ENCODE measurements at places on chromosomes 2 and 18. TPM values are rescaled to one million over a fixed set of nuclear protein-coding genes. Genes with fewer than 3 reads are reported as not detected.

DNA sequence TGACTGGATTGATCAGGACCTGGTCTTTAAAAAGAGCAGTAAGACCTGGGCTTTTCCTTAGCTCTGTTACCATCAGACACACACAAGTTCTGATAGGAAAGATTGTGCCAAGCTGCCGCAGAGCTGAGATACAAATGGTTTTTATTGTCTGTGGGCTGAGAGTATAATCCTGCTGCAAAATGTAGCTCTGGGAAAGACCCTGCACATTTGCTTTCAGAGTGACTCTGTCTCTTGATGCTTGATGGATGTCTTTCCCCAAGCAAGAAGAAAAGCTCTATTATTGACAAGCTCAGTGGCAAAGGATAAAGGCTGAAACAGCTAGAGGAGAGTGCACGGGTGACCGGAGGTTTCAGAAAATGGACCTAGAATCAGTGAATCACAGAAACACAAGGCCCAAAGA, 95.3 kb upstream of the PARD3B start:
- no peaks in the 10 kb centered on the region for H3K27me3 ChIP-seq
- no peak for DNase-seq
- H3K4me1 ChIP-seq = no peaks in the 10 kb centered on the region
- no peak overlapping the region for H3K4me3 ChIP-seq
- H3K27ac ChIP-seq = no peak overlapping the region
- no peaks in the 10 kb centered on the region for H3K36me3 ChIP-seq

DNA sequence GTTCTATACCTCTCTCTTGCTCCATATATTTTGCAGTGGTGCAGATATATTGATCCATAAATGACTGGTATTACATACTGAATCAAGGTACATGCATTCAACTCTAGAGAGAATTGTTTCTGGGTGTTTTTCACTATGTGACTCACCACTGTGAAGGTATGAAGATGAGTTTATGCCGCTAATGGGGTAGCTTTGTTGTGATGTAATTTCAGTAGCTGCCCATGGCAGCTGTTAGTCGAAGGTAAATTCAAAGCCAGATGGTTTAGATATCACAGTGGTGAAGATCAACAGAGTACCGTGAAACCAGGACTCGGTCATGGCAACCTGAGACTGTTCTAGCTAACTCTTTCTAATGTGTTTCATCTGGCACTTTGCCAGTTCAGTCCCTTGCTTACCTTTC, 50.4 kb downstream of the PKP4 start:
- no peaks in the 10 kb centered on the region for H3K36me3 ChIP-seq
- H3K4me3 ChIP-seq = no peak overlapping the region
- H3K27me3 ChIP-seq = no peaks in the 10 kb centered on the region
- no peak for DNase-seq

GRCh38 chr2:189933911-189934399, 128.6 kb downstream of the MSTN start:
- no peaks in the 10 kb centered on the region for H3K36me3 ChIP-seq
- no peak overlapping the region for H3K4me3 ChIP-seq
- no peaks in the 10 kb centered on the region for H3K4me1 ChIP-seq
- H3K27me3 ChIP-seq = no peaks in the 10 kb centered on the region
- H3K27ac ChIP-seq = no peak overlapping the region
- no peak for DNase-seq

The BOLL gene
- not detected for total RNA-seq

DNA sequence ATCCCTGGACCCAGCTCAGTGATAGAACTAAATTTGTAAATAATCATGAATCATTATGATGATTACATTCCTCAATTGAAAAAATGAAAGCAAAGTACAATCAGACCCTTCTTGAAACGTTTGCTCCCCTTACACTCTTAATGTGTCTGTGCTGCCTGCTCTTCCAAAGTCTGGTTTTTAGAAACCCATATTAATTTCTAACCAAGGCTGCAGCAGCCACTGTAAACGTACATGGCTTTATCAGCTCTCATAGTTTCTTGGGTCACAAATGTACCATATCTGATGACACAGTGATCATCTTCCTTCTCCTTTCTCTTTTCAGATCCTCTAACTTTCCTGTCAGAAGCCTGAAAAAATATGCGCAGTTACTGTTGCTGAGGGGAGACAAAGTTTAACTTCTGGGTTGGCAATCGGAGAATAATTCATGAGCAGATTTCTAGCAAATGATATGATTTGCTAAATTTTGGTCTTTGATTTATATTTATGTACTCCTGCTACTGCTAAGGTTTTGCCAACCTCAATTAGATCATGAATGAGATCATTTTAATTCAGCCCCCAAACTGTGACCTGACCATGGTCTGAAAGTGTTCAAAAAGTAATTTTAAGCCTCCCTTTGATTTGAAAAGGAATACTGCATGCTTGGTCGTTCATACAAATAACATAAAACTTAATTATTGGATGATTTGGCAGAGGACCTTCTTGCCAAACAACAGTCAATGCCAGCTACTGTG, 12.3 kb downstream of the ZEB2 start:
- no peaks in the 10 kb centered on the region for H3K36me3 ChIP-seq
- H3K27ac ChIP-seq = no peak overlapping the region
- no peak for DNase-seq
- H3K4me1 ChIP-seq = peaks cover 15% of the 10 kb centered on the region
- peaks cover 5% of the 10 kb centered on the region for H3K27me3 ChIP-seq

Data from activated CD8-positive, alpha-beta T cell treated with anti-CD3 and anti-CD28 coated beads, Interleukin-2, amount 10 ng/mL, durations not matched to agents 7 days and 5 days (primary cell).